ENCODE measurements at places on chromosomes 2 and 18. TPM values are rescaled to one million over a fixed set of nuclear protein-coding genes. Genes with fewer than 3 reads are reported as not detected.

TEKT4 gene
- total RNA-seq, result not detected

GALR1 gene
- not detected for total RNA-seq

DNA sequence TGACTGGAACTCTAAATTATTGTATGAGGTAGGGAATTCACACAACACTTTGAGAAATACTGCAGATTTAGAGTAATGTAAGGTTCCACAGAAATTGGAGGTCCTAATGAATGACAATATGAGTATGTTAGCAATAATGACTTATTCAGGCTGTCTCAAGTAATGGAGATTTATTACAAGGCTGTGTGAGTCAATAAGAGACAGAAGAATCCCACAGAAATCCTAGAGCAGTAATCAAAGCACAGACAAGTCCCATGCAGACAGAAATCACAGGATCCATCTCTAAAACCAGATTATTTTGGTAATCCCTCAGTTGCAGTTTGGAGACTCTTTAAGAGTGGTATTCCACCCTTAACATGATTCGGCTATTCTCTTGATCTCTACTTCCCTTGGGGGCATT is 83.6 kb downstream of the FAM161A start:
- DNase-seq, result no peak

DNA sequence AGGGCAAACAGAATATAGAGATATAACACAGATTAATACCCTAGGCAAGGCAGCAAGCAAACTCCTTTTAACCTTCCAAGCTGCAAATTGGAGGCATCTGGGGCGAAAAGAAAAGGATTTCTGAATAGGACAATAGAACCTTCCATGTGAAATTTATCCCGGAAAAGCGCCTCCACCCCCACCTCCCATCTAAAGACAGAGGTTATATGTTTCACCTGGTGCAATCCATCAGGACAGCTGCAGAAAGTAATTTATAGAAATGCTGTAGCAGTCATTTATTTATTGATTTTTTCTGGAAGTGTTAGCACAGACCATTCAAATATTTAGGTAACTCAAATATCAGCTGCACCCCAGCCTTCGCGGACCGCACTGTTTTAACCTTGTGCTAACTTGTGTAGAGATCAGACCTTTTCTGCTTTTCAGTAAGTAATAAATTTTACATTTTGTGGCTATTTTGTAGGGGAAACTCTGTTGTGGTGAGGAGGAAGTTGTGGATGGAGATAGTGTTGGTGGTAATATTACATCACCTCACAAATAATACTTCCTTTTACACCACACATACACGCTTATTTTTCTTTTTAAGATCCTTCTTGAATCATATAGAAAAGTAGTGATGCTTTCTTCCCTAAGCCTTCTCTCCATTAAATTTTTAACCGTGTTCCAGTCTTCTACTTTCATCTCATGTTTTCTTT is 919.3 kb upstream of the CDH2 start:
- no peak for DNase-seq

DNA sequence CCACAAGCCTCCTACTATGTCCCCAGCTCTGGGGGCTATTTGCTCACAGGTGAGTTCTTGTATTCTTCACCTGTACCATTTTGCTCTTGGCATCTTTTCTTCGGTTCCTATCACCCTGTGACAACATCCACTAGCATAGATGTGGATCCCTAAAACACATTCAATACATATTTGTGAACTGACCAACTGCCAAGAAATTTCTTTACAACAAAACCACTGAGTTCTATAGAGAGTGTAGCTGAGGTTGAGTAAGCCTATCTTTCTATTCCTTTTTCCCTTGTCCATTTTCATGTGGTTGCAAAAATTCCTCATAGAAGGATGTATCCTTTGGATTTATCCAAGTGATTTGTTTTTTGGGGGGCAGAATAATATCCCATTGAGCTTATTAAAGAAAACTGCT is 192.7 kb upstream of the ITGA4 start:
- DNase-seq, result no peak

- DNase-seq, result no peak
Observed at GRCh38 chr2:239067196-239067865, 219.4 kb downstream of the TWIST2 start.

GRCh38 chr18:44895176-44895798 is 214.6 kb downstream of the SETBP1 start:
- no peak for DNase-seq

DNA sequence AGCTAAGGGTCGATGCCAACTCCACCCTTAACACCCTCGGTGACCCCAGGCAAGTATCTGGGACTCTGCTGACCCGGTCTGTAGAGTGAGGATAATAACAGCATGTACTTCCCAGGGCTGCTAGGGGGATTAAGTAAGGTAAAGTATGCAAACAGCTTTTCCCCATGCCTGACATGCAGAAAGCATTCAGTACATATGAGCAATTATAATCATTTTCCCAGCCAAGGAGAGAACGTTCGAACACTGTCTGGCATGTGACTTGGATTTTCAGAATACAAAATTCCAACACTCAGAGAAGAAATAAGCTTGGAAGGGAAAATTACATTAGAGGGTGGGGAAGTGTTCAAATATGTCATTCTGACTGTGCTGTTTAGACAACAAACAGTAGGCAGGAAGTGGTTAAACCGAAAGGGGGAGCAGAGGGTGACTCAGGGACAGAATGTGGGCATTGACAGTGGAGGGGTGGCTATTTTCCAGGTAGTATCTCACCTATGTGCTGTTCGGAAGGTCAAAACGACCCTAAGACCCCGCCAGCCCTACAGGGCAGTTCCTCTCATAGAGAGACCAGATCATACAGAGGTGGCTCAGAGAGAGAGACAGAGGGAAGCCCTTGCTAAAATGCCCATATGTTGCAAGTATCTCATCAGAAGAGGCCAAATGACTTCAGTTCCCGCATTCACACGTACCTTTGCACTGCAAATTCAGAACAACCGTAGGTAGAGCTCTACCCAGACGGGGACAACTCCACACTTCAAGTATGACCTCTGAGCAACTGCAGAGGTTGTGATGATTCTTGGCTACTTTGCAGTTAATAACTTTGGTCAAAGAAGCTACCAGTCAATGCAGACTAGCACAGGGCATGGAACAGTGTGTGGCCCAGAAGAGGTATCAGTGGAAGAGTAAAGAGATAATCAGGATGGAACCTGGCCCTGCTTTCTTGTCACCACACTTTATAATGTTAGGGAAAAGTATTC is 14.8 kb downstream of the ASPRV1 start:
- peak; percentile 46 for DNase-seq

TDRD15 gene
- total RNA-seq, result not detected

CD8B2 gene
- 4.5 TPM for total RNA-seq

GRCh38 chr18:50651334-50651733 is 91.4 kb downstream of the MAPK4 start:
- no peak for DNase-seq

ADCYAP1 gene
- total RNA-seq, result not detected

Measured in CD8-positive, alpha-beta memory T cell (primary cell).